Activated T-cell treated with anti-CD3 and anti-CD28 coated beads, Interleukin-2, amount 50 U/mL, for 24 hours (primary cell): ENCODE measurements at places on chromosomes 6 and 20.

DNA sequence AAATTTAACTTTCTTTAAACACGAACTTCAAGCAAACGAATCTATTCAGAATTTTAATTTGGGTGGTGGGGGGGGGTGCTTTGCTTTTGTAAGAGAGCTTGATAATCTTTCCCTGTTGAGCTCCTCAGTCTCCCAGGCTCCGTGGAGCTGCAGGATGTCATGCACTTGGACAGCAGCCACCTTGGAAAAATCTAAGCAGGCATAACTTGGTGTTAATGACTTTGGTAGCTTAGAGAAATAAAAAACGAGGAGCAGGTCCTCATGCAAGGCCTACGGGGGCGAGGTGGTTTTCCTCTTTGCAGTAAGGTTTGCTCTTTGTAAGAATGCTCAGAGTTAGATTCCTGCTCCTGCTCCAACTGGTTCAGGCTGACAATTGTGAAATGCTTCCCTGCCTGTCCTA is 102.3 kb downstream of the EDN1 start:
- H3K36me3 ChIP-seq = no peaks in the 10 kb centered on the region
- H3K27me3 ChIP-seq = peaks cover 6% of the 10 kb centered on the region
- H3K27ac ChIP-seq = no peak overlapping the region

DNA sequence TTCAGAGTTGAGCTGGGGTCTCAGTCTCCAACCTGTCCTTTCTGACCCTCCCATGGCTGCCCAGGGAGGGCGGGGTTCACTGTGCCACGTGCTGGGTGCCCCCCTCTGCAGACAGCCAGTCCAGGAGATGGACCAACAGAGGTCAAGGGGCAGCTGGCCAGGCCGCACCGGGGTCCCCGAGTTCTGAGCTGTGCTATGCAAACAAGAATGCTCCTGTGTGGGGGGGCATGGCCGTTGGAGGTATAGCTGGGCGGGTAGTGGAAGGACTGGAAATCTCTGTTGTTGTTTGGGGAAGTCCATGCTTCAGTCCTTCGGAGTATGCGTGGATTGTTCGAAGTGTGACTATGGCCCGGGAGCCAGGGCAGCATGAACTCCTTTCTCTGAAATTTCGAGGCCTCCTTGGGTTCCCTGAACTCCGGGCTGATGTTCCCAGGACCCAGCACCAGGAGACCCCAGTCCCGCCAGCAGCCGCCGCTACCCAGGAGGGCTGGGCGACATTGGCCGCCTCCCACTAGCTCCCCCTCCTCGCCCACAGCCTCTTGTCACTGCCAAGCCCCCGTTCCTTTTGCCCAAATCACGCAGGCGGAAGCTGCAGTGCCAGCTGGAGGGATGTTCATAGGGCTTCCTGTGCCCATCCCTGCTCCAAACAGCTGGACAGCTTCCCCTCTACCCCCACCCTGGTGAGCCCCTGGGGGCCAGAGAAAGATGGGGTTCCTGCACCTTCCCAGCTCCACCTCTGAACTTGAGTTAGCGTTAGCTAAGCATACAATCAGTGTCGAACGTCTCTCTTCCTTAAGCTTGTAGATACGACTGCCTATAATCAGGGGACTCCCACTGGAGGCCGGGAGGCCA is 126.6 kb downstream of the TAF4 start:
- no peaks in the 10 kb centered on the region for H3K4me1 ChIP-seq
- H3K27ac ChIP-seq = no peak overlapping the region
- no peak for DNase-seq
- no peaks in the 10 kb centered on the region for H3K36me3 ChIP-seq
- H3K4me3 ChIP-seq = no peak overlapping the region

DNA sequence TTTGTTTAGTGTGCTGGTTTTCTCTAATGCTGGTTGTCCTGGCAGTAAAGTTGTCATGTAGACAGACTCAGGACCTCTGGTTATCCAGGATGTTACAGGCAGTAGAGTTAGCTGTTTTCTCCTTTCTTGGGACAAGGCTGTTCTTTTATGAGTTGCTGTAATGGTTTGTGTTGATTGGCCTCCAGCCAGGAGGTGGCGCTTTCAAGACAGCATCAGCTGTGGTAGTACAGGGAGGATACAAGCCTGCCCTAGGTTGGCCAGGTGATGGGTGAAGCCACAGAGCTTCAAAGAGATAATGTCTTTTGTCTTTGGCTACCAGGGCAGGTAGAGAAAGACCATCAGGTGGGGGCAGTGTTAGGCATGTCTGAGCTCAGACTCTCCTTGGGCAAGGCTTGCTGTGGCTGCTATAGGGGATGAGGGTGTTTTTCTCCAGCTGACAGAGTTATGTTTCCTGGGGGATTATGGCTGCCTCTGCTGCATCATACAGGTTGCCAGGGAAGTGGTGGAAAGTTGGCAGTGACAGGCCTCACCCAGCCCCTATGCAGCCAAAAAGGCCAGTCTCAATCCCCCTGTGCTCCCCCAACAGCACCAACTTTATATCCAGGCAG is 127.2 kb upstream of the TAB2 start:
- H3K36me3 ChIP-seq = no peaks in the 10 kb centered on the region
- no peak overlapping the region for H3K4me3 ChIP-seq
- H3K27me3 ChIP-seq = no peaks in the 10 kb centered on the region
- H3K27ac ChIP-seq = peak overlapping the region; percentile 58
- DNase-seq = peak; percentile 72

GRCh38 chr20:47773371-47773786 is 11.9 kb downstream of the SULF2 start:
- H3K27ac ChIP-seq = no peak overlapping the region
- H3K4me1 ChIP-seq = no peaks in the 10 kb centered on the region
- peaks cover 3% of the 10 kb centered on the region for H3K27me3 ChIP-seq
- no peak for DNase-seq
- H3K36me3 ChIP-seq = no peaks in the 10 kb centered on the region

DNA sequence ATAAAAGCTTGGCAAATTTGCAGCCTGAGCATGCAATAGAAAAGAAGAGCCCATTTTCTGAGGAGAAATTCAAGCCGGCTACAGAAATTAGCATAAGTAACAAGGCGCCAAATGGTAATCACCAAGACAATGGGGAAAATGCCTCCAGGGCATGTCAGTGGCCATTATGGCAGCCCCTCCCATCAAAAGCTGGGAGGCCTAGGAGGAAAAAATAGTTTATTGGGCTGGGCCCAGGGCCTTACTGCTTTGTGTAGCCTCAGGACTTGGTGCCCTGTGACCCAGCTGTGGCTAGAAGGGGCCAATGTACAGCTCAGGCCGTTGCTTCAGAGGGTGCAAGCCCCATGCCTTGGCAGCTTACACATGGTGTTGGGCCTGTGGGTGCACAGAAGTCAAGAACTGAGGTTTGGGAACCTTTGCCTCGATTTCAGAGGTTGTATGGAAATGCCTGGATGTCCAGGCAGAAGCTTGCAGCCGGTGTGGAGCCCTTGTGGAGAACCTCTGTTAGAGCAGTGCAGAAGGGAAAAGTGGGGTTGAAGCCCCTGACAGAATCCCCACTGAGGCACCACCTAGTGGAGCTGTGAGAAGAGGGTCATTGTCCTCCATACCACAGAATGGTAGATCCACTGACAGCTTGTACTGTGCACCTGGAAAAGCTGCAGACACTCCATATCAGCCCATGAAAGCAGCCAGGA is 328.5 kb upstream of the MAP3K7 start:
- H3K36me3 ChIP-seq = no peaks in the 10 kb centered on the region
- no peak overlapping the region for H3K4me3 ChIP-seq
- H3K27me3 ChIP-seq = peaks cover 16% of the 10 kb centered on the region
- no peak for DNase-seq
- no peak overlapping the region for H3K27ac ChIP-seq
- no peaks in the 10 kb centered on the region for H3K4me1 ChIP-seq

DNA sequence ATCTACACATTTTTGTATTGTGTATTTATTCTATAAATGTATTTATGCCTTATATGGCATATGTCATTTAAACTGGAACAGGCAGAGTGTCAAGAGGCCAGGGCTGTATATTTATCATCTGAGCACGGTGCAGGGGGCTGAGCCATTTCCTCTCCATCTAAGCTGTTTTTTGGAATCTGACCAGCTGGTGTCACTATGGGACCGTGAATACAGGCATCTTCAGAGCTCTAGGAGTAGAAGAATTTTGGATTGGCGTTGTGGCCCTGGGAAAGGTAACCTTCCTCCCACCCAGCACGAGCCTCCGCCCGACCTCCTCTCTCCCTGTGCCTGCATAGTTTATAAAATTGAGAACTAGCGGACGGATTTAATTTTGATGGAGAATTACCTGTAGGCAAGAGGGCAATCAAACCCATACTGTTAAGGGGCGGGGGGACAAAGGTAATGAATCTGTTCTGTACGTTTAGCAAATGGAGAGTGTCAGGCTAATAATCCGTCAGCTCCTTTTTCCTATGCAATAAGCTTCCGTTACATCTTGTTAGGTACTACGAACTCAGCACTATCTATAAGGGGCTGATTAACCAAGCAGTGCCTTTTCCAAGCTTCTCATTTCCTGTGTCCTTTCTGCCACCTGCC is 29.0 kb upstream of the EEF1E1 start:
- no peak overlapping the region for H3K27ac ChIP-seq
- H3K4me3 ChIP-seq = no peak overlapping the region
- peak; percentile 38 for DNase-seq
- peaks cover 1% of the 10 kb centered on the region for H3K4me1 ChIP-seq
- peaks cover 42% of the 10 kb centered on the region for H3K27me3 ChIP-seq
- H3K36me3 ChIP-seq = no peaks in the 10 kb centered on the region

DNA sequence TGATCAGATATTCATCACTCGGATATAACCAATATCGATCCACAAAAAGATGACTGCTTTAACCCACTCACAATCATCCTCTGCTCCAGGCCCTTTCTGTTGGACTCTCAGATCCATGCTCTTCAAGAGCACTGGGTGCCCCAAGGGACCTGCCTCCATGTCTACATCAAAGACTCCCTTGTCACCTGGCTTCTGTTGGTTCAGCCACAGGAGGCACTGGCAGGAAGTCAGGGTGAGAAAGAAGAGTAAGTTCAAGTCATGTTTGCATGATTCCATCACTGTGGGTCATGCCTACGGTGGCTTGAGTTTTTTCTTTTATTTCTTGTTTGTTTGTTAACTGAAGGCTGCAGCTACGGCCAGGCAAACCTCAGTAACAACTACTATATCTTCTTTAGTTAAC is 243.3 kb downstream of the ADGRG6 start:
- no peaks in the 10 kb centered on the region for H3K27me3 ChIP-seq
- no peak for DNase-seq
- H3K27ac ChIP-seq = no peak overlapping the region
- no peak overlapping the region for H3K4me3 ChIP-seq
- no peaks in the 10 kb centered on the region for H3K36me3 ChIP-seq

DNA sequence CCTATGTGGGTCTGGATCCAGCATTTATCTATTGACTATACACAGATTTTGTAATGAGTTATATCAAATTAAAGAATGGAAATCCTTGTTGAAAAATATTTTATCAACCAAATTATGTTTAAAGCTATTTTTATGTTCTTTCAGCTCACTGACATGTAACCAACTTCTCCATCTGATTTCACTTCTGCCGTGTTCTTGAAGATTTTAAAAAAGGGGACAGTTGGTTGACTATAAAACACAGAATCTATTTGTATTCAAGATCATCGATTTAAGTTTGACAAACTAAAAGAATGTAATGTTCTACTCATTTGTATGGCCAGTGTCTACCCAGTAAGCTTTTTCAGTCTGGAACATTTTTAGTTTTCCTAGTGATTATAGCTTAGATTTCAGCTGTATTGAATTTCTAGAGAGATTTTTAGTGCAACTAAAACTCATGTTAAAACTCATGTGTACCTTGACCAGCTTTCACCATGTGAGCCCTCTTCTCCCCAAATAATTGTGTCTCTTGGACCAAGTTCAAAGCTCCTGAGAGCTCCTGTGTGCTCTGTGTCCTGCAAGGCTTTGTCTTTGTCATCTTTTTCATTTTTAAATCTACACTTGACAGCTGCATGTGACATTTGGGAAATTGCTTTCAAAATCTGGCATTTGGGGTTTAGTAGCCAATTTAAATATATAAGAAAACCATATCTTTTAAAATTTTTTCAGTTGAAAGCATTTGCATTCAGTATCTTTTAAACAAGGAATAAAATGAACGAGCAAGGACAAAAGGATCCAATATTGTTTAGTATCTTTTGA is 118.4 kb upstream of the TIAM2 start:
- no peak for DNase-seq
- no peaks in the 10 kb centered on the region for H3K27me3 ChIP-seq
- H3K27ac ChIP-seq = no peak overlapping the region
- H3K4me3 ChIP-seq = no peak overlapping the region
